Right forelimb (tissue), 1 donor: ENCODE measurements at places on chromosomes 3 and 15.

- DNase-seq, result no peak
These were observed 66.7 kb downstream of the FILIP1L start for GRCh38 chr3:100047455-100048141.

- no peak for DNase-seq
These were observed 93.4 kb upstream of the NR2E3 start for GRCh38 chr15:71716990-71717389.

DNA sequence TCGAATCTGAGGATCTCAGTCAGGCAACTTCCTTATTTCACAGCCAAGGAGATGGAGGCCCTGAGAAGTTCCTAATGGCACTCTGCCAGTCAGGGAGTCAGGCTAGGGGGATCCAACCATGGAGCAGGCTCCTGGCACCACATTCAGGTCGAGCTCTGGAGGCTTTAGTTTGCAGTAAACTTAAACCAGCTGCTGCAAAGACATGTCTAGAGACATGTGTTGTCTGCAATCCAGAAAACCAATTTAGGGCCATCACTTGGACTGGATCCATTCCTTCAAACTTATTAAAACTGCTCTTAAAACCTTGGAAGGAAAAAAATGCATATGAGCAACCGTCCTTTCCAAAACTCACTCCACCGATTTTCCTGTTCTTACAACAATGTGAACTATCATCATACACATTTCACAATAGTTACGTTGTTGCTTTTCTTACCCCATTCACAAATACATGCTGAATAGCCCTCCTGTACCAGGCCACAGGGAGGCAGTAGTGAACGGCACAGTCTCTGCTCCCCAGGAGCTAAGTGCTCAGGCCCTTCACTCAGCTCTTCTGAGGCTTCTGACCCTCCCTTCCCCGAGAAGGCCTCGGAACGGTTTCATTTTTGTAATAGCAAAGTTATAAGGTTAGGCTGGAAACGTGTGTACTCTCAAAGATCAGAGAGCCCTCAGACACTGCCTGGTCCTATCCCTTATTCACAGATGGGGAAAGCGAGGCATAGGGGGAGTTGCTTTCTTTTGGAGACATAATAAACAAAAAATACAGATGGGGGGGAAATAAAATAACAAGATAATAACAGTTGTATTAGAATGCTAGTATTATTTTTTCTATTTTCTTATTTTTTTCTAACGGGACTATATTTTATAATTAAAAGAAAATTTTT, 20.1 kb downstream of the RFT1 start:
- DNase-seq, result peak; percentile 66

- DNase-seq, result no peak
These were observed 811.4 kb downstream of the NAALADL2 start for GRCh38 chr3:175670557-175670956.

- no peak for DNase-seq
These were observed 78.3 kb downstream of the ASB7 start for GRCh38 chr15:100680726-100681125.

DNA sequence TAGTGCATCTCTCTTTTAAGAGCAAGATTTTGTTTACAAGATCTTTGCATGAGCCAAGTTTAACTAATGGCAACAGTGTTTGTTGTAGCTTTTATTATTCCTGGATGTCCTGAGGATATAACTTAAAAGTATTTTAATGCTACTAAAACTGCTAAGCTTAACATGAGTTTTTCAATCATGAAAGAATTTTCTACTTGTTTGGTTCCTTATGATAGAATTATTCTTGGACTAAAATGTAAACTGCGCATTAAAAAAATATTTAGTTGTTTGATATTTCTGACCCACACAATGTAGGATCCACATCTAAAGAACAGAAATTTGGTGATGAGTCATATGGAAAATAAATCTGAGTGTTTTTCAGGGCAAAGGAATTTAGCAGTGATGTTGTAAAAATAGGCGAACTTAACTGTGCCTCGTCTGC, 70.8 kb downstream of the RAP2B start:
- no peak for DNase-seq

- DNase-seq, result no peak
These were observed 180.3 kb downstream of the ABHD5 start for GRCh38 chr3:43870844-43871626.
